ENCODE measurements at places on chromosomes 1 and 21.

DNA sequence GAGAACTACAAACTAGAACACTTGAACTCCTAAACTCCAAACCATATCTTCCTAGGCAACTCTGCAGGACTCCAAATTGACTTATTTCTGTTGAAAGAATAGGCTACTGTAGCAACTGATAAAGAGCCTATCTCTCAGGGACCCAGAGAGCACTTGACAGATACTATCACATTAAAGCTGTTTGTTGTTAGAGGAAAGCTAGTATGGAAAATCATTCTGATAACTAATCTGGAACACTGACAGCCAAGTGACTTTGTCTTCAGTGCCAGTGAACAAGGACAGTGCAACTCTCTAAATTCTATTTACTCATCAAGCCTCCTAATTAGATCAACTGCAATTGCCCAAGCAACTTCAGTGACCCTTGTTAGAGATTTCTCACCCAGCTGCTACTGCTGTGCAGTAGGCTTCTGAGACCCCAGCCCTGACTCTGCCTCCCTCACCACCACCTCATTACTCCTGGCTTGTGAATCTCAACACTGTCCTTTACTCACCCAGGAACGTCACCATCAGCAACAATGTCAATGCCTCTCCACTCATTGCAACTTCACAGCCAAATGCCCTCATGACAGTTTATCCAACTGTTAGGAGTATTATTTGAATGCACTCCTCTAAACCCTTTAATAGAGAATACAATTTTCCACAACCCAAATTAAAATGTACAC lies 7.4 kb upstream of the RGS13 start:
- no peak for DNase-seq

DNA sequence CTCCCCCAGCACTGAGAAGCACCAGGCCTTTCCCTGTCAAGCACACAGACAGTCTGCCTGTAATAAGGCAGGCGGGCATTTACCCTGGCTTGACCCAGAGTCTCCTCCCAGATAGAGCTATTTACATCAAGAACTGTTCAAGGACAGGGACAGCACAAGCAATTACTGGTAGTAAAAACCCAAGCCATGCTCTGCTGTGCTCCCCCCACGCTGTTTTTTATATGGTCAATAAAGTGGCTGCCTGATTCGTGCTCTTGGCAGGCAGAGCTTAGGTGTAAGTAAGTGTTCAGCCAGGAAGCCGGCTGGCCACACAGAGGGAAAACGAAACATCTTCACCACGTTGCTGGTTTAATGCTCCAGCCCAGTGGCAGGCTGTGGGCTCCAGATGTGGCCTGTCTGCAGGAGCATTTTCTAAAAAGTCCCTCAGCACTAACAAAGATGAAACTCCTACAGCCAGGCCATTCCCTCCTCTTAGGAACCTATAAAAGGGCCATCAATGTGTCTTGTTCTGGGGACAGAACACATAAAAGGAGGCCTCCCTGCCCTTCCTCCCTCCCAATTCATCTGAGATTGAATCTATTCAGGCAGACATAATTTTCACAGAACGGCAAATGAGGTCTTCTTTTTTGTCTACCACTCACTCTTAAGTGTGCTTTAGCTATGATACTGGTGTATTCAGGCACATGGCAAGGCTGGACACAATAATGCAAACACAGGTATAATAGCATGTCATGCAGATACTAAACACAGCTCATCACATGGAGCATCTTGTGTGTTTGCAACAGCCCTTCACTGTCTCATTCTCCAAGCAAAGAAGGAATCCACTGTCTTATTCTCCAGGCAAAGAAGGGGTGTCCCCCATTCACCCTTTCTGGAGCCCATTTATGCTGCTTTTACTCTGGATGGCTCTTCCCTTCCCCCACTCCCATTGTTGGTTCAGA lies 378.9 kb downstream of the HHAT start:
- no peak for DNase-seq

- DNase-seq = peak; percentile 93
Observed at GRCh38 chr1:171485375-171486047, at the start of gene PRRC2C. TSS of gene PRRC2C (plus strand) at chr1:171485530. CDS start at chr1:171512089, 26,559 bp downstream.

DNA sequence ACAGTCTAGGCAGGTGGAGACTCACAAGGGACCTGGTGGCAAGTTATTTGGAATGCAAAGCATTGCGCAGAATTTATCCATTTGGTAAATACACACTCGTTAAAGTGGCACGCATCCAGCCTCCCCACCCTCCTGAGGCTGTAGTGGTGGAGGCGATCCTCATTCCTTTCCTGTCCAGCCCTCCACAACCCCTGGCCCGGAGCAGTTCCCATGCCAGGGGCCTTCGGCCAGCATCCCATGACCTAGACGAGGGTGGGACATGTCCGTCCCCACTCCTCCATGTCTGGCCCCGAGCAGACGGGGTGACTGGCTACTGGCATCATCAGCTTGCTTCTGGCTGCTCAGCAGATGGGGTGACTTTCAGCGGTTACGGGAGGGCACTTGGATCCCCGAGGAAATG lies 281.5 kb upstream of the VAMP3 start:
- no peak for DNase-seq

DNA sequence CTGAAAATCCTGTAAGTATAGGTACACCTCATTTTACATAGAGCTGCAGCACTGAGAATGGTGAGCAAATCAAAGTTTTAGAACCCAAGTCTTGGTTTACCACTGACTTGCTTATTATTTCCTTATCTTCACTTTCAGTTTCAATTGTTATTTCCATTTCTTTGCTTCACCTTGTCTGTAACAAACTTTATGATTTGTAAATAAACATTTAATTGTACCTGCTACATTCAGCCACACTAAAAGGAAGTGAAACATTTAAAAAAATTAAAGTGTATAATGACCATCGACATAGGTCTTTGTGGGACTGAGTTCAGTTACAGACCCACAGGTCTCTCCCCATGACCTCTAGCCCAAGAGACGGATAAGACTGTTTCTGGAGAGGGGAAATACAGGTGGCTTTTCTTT lies 34.4 kb downstream of the LGR6 start:
- no peak for DNase-seq

GRCh38 chr1:208107425-208108212 lies 136.6 kb downstream of the PLXNA2 start:
- no peak for DNase-seq

- DNase-seq = no peak
Observed at GRCh38 chr1:50183378-50184133, 74.8 kb downstream of the ELAVL4 start.

DNA sequence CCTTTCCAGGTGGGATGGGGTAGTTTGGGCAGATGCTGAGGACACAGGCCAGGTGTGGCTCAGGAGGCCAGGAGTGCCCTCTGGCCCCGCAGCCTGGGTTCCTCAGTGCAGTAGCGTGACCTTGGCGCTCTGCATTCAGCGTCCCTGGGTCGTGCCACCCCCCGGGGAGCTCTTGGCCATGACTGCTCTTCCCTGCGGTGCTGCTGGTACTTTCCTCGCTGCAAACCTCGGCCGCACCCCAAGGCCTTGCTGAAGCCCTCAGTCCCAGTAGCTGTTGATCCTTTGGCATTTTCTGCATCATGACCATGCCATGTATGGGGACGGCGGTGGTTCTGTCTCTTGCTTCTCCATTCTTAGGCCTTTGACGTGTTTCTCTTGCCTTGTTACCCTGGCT lies 13.8 kb downstream of the SLX9 start:
- no peak for DNase-seq

GRCh38 chr1:232574889-232575762 lies 54.8 kb downstream of the SIPA1L2 start:
- no peak for DNase-seq

- DNase-seq = no peak
Observed at GRCh38 chr1:15027515-15027986, 126.0 kb upstream of the TMEM51 start.

DNA sequence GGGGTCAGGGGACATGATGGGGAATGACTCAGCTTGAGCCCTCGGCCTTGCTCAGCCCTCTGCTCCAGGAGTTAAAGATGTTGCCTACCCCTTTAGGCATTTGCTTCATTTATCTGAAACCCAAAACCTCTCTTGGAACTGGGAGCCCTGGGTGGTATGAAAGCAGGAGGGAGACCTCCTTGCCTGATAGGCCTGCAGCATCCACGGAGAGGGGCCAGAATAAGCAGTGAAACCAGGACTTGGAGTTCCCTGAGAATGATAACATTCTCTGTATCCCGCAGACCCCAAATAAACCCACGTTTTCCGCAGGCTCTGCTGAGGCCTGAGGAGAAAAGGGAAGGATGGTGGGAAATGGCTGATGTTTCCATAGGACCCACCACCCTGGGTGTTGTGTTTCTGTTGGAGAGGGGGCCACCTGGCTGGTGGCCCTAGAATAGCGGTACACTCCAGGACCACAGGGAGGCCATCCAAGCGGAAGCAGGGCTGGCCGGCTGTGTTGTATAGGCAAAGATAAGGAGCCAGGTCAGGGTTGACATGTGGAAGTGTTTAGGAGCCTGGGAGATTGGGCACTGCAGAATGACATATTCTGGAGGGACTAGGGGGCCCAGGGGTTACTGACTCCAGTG lies 77.4 kb downstream of the FOXD2 start:
- DNase-seq = no peak

- no peak for DNase-seq
Observed at GRCh38 chr1:60575326-60575977, 501.9 kb upstream of the C1orf87 start.

DNA sequence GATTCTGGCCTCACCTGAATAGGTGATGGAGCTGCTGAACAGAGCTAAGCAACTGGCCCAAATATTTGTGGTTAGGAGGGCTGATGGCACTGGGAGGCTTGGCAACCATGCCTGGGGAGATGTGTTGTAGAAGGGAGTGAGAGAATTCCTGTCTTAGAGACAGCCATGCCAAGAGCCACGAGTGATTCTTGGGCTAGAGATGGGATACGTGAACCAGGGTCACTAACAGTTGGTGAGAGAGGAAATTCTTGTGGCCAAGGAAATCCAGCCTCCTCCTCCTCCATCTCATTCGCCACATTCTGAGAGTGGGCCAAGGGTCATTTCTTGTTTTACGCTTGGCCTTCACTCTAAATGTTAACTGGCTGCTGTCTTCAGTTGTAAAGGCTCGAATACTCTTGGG lies 46.3 kb downstream of the NGF start:
- DNase-seq = no peak

GRCh38 chr1:168005529-168005928 lies 68.7 kb upstream of the MPC2 start:
- no peak for DNase-seq

DNA sequence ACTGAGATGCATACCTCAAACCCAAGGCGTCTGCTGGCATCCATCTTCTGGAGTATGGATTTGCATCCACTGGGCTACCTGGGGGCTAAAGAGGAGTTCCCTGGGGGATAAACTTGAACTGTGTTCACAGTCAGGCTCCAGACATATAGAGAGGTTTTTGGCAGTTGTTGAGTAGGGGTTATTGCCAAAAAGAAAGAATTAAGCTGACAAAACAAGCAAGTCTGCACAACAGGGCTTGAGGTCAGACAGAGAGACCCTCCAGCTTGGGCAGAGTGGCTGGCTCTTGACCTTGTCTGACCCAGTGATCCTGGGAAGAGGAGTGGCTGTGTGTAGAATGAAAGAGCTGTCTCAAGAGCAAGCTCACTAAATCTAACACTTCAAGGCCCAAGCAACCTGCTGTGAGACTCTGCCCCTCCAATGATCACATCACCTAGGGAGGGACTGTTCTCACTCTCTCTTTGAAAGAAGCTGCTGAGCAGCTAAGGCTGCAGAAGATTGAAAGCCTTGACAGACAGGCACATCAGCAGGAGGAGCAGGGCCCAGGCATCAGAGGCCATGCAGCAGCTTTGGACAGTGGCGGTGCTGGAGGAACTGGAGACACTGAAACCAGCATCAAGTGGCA lies 61.5 kb downstream of the SYT2 start:
- no peak for DNase-seq

DNA sequence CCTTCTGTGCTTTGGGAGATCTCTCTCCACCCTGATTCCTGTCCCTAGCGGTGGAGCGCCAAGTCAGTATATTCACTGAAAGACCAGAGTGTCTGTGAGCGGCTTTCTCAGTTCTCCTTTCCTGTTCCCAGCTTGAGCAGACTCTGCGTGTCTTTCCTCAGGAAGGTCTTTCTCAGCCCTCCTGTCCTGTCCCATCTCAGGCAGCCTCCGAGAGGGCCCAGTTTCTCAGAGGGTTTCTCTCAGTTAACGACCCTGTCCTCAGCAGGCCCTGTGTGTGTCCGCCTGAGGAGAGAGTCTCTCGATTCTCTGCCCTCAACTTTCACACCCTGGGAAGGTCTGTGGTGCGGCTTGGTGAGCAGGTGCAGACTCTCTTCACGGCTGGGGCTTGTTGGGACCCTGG lies 34.0 kb upstream of the CHIT1 start:
- DNase-seq = no peak

DNA sequence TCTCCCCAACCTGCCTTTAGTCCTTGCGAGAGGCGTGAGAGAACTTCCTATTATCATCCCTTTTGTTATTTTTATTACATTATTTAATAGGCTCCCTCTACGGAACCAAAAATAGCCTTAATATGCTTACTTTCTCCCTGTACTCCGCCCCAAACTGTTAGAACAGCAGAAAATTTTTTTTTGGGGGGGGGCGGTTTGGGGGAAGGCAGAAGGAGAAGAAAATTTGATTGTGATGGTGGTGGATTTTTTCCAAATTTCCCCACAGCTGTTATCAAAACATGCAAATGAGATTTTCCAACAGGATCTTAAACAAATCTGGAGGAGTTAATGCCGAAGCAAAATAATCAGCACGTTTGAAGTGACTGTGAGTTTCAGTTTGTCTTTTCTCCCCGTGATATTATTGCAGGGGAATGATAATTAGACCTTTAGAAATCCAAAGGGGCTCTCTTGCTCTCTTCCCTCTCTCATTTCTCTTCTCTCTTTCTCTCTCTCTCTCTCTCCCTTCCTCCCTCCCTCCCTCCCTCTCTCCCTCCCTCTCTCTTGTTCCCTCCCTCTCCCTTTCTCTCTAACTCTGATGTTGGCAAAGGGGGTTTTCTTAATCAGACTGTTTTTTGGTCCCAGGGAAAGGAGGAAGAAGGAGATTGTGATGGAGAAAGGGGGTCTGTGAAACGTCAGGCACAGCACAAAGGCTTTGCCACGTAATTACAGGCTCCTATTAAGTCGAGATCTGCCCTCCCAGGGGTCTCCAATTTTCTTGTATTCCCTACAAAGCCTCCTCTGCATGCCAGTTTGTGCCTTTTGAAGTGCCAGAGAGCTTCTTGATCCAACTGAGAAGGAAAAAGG lies 1.1 kb upstream of the PRRX1 start:
- no peak for DNase-seq

GRCh38 chr1:218402786-218403120 lies 57.6 kb downstream of the TGFB2 start:
- no peak for DNase-seq

DNA sequence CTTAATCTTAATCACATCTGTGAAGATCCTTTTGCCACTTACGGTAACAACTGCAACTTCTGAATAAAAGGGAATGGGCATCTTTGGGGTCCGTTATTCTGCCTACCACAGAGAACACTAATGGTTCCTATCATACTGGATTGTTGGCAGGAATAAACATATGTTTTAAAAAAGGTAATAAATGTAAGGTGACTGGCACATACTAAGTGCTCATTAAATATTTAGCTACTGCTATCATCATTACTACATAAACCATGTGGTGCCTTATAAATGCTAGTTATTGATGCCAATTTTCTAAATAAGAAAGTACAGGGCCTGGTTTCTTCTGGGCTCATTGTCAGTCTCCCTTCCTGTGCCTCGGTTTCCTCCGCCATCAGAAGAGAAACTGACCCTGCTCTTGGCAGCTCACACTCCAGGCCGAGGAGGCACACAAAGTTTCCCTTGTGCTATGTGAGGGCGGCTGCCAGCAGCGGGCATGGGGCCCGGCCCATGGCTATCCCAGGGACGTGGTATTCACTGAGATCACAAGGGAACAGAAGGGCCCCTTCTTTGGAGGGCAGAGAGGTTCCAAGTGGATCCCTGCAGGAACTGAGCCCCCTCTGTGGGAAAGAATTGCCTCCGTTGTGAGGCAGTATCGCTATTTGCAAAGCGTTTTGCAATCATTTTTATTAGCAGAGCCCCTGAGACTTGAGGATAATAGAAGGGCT lies 26.2 kb downstream of the NAV1 start:
- no peak for DNase-seq

Measured in AG04449 (cell line).